ENCODE measurements at places on chromosomes 5 and 9.

GRCh38 chr5:141326088-141326854 is 4.0 kb upstream of the PCDHGA1 start:
- no peak for DNase-seq

GRCh38 chr5:120394259-120394658 is 69.8 kb upstream of the PRR16 start:
- no peak for DNase-seq

DNA sequence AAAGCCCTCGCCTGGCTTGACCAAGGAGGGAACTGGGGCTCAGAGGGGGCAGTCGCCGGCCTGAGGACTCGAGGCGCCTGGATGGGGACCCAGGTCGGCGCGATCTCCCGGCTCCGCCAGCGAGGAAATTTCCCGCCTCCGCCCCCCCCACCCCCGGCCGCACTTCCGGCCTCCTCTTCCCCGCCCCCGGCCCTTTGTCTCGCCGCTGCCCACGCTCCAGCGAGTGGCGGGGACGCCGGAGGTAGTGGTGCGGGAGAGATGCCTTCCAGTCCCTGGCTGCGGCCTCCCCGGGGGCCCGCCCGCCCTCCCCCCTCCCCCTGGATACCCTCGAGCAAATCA is 448 bp upstream of the GPRIN1 start:
- DNase-seq: no peak

- no peak for DNase-seq
Observed at GRCh38 chr5:21164425-21164824, 1176.4 kb upstream of the CDH18 start.

- no peak for DNase-seq
Observed at GRCh38 chr9:32590898-32591297, 17.9 kb upstream of the NDUFB6 start.

GRCh38 chr5:133393776-133394476 is 218.4 kb downstream of the FSTL4 start:
- DNase-seq: no peak

DNA sequence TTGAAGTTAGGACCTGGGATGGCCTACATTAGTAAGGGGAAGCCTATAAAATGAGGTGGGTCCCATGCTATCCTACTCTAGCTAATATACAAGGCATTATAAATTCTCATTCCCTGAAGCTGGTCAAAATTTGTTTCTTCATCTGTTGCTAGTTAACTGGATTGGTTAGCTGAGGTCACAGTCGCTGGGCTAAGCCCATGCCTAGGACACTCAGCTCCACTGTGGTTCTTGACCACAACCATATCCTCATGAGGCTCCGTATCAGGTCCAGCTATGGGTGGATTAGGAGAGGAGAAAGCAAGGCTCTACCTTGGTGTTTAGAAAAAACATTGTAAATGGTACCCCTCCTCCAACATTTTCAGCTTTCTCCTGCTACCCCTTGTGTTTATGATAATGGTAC is 52.8 kb upstream of the RAI14 start:
- no peak for DNase-seq

DNA sequence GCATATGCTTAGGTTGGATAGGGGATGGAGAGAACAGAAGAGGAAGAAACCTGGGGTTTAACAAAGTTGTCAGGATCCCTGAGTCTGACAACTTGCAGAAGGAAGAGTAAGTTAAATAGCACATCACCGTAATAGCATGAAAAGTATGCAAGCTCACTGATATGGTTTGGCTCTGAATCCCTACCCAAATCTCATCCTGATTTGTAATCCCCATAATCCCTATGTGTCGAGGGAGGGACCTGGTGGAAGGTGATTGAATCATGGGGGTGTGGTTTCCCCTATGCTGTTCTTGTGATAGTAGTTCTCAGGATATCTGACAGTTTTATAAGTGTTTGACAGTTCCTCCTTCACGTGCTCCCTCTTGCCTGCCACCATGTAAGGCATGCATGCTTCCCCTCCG is 193.3 kb downstream of the PSAT1 start:
- DNase-seq: no peak
